ENCODE measurements at places on chromosomes 11 and 22.

- DNase-seq = no peak
Observed at GRCh38 chr11:11125618-11126017, 227.4 kb downstream of the CSNK2A3 start.

- DNase-seq = no peak
Observed at GRCh38 chr11:132028380-132029240, 658.2 kb downstream of the NTM start.

DNA sequence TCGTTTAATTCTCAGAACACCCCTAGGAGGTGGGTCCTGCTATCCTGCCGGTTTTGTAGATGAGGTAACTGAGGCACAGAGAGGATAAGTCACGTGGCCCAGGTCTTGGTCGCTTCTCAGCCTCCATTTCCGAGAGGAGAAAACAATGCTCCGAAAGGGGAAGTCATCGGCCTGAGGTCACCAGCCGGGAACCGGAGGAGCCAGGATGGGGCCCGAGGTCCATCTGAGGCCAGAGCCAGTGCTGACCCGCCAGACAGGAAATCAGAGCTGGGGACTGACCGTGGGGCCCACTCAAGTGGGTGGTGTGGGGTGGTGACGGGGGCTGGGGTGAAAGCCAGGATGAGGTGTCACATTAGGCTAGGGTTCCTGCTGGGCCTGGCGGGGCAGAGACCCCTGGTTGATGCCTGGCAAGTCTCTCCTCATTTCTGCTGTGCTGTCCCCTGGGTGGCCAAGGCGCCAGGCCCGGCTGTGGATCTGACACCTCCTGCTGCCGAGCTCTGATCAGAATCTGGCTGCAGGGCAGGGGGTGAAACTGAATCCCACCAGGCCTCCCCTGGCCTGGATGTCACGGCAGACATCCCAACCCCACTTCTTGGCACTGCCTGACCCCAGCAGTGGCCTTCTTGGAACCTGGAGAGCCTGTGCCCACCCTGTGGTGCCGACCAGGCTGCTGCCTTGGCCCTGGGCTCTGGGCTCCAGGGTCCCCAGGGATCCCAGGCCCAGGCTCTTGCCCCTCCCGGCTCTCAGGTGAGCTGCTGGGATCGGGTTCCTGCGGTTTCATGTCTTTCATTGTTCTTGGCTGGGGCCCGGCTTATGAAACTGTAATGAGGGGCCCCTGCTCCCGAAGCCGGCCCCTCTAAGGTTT is 12.0 kb downstream of the TRIOBP start:
- DNase-seq = no peak

DNA sequence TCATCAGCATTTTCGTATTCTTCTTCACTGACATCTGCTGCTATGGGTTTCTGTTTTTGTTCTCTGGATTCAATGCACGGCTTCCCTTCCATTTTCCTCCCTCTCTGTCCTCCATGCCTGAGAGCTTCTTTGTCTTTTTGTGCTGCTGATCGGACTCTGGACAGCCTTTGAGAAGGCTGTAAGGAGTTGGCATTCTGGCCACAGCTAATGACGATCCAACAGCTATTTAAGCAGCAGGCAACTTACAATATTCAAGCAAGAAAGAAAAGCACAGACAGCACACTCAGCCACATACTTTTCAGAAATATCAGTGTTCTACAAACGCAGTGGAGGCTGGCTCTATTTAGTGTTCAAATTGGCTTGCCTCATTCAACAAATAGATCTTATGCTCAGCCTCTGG is 60.9 kb upstream of the ZC3H12C start:
- no peak for DNase-seq

DNA sequence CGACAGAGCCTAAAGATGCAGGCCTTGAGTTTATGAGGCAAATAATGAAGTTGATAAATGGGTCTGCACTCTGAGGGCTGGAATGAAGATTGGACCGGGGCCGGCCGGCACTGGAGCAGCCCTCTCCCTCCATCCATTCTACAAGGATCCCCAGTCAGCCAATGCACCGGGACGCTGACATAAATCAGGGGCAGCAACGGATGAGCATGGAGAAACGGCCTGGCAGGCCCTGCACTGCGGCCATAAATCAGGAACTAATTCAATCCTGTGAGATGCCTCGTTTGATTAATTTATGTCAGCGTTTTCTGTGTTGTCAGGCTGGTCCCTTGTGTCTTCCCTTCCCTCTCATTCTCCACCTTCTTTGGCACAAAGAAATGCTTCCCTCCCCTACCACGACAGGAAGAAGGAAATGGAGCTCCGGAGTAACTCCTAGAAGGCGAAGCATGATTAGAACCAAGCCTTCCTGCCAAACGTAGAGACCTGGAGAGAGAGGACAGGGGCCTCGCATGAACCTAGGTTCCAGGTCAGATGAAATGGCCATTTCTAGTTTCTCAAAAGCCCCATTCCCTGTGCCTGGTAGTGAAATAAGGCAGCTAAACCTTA is 358.4 kb downstream of the OPCML start:
- DNase-seq = no peak

DNA sequence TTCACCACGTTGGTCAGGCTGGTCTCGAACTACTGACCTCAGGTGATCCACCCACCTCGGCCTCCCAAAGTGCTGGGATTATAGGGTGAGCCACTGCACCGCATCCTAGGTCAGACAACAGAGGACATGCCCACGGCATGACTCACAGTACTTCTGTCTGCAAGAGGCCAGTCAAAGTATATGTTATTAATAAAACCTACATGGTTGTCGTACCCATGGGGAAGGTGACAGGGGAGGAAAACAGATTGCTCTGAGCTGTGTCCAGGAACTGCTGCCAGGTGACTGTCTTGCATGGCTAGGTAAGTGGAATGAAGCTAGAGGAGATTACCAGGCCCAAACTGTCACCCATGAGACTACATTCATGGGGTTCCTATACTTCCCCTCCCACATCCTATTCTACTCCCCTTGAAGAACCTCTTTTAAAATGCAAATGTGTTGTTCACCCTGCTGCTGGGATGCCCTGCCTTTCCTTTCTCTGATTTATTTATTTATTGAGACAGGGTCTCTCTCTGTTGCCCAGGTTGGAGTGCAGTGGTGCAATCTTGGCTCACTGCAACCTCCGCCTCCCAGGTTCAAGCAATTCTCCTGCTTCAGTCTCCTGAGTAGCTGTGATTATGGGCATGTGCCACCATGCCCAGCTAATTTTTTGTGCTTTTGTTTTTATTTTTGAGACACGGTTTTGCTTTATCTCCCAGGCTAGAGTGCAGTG is 2.0 kb upstream of the NLRX1 start:
- DNase-seq = no peak

- DNase-seq = no peak
Observed at GRCh38 chr11:117193130-117194020, 5.8 kb upstream of the TAGLN start.

DNA sequence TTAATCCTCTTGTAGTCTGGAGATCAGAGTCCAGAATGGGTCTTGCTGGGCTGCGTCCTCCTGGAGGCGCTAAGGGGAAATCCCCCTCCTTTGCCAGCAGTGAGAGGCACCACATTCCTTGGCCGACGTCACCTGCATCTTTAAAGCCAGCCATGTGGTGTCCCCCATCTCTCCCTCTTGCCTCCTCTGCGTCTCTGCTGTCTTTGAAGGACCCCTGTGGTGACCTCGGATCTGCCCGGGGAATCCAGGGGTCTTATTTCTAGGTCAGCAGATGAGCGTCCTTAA is 27.2 kb upstream of the PARVB start:
- DNase-seq = no peak

DNA sequence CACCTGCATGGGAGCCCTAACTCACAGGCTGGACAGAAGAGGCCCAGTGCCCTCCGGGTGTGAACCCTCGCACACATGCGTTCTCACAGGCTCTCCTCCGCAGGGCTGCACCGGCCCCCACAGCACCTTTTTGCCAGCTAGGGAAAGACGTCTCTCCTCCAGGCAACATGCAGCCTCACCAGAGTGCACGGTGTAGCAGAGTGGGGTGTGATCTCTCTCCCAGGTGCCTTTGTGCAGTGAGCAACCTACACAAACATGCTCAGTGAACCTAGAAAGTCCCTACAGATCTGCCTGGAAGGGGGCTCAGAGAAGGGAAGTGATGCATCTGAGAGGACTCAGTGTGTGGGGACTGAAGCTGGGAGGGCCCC is 3.7 kb upstream of the CARNS1 start:
- DNase-seq = no peak

DNA sequence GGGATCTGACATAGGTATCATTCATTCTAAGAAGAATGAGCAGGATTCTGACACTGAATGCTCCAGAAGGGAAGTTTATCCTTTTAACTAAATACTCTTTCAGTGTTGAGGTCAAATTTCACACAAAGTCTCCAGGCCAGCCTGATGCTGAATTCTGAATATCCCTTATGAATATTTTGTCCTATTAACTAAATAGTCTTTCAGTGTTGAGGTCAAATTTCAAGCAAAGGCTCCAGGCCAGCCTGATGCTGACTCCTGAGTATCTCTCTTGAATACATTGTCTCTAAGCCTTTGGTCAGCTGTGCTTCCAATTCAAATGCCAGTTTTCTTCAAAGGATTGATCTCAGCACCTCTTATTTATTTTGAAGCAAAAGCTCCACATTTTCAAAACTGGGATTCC is 676.8 kb downstream of the NTM start:
- no peak for DNase-seq

DNA sequence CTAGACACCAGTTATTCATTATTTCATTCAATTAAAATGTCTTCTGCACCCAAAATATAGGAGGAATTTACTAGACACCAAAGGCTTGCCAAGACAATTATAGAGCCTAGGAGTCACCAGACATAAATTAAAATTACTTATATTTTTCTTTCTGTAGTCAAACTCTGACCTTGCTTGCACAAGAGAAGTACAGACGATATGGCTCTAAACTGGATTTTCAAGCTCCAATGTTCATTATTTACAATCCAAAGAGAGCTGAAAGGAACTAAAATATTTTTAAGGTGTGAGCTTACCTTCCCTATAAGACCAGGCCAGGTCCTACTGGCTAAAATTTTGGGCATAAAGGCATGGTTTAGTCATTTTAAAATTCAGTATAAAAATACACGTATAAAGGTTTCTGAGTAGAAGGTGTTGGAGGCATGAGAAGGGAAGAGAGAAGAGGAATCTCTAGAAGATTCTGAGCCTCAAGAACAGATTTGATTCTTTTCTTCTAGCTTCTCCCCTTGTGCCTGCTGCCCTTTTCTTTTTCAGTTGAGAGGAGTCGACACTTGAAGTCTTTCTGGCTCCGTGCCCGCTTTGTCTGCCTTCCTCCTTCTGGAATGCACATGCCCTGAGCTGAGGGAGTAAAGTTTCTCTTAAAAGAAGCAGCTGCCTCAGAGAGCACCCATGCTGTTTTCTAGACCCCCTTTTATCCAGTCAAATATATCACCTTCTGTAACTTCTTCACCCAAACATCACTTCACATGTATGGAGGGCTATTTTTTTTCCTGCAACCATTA is 13.5 kb downstream of the C11orf97 start:
- no peak for DNase-seq

DNA sequence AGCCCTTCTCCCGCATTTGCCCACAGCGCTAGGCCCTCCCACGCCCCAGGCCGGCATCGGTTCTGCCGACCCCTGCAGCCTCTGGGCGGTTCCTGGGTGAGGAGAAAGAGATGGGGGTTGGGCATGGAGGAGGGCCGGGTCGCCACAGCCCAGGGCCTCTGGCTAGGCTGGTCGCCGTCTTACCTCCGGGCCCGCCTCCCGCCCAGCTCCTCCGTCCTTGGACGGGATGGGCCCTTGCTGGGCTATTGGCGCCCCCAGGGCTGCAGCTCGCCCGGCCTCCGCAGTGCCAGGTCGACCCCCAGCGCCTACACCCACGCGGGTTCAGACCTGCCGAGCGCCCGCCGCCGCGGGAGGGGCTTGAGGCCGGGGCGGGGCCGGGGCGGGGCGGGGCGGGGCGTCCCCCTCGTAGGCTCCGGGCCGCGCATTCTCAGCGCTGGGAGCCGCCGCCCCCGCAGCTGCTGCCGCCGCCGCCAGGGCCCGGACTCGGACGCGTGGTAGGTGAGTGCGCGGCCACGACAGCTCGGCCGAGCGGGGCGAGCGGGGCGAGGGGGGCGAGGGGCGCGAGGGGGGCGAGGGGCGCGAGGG is at the start of gene CD151:
Gene CD151 (plus strand): TSS at position 424 of the 585 bp plus-strand sequence. CDS start 3,118 bp downstream, outside the sequence.
- DNase-seq = no peak

- DNase-seq = no peak
Observed at GRCh38 chr11:61514050-61514917, 5.7 kb downstream of the LRRC10B start.

DNA sequence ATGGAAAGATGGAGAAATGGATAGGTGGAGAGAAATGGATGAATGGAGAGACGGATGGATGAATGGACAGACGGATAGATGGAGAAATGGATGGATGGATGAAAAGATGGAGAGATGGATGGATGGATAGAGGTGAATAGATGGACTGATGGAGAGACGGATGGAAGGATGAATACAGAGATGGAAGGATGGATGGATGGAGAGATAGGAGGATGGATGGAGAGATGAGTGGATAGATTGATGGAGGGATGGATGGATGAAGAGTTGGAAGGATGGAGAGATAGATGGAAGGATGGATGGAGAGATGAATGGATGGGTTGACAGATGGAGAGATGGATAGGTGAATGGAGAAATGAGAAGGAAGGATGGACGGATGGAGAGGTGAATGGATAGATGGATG is 63.7 kb downstream of the FLRT1 start:
- DNase-seq = no peak

DNA sequence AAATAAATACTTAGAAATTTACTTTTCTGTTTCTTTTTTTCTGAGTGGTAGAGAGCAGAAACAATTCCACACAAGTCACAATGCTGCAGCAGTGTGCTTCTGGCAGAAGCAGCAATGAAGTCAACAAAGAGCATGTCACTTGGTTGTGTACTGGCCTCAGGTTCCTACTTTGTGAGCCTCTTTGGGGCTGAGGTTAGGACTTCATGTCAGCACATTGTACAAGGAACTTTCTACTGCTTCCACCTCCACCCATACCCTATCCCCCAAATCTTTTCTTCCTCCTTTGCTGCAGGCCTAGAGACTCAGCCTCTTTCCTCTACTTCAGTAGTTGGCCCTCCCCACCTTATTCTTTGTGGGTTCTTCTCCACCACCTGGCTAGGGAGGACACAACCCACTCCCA is 252.7 kb upstream of the PITPNB start:
- DNase-seq = no peak

DNA sequence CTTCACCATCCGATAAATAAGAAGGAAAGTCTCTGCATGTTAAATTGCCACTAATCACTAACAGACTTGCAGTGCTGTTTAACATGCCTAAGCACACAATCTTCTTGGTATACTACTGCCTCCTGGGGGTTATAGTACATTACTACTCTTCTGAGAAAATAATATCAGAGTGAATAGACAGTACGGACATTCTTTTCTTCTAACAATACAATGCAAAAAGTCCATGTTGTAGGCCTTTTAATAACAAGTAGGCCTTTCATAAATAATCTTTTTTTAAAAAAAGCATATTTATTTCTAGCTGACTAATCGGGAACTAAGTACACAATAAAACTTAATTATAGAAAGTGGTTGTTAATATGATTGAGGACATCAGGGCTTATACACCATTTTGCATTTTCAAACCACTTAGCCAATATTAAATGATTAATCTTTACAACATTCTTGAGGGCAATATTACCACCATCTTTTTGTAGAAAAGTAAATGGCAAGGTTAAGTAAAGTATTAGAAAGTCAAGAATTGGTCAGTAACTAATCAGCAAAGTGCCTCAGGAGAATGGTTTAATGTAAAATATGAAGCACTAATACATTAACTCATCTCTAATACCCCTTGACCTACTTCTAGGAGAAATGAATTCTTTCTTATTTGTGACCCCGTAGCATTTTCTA is 84.7 kb downstream of the TTC28 start:
- DNase-seq = no peak
